ENCODE measurements at places on chromosomes 5 and 9.
A peak's percentile ranks its signal among the peaks of the same experiment; 100 is the strongest.

GRCh38 chr5:79562351-79563246 is 48.7 kb upstream of the HOMER1 start:
- no peak for DNase-seq

GRCh38 chr5:172574871-172575223 is 66.2 kb upstream of the NEURL1B start:
- no peak for DNase-seq

DNA sequence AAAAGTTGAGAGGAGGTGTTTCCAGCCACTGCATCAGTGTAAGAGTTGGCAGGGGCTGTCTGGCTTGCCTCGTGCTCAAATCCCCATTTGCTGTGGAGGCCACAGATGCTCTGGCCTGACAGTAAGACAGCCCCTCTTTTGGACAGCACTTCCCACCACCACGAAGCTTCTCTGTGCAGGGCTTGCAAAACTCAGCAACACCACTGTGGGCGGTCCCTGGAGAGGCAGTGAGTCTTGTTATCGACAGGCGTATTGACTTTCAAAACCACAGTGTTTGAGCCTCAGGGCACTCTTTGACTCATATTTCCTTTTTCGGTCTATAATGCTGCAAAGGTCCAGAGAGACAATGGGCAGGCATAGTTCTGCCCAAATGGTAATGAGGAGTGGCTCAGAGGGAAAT is 539.5 kb downstream of the EBF1 start:
- DNase-seq = no peak

GRCh38 chr5:127988146-127988760 is 95.3 kb upstream of the SLC12A2 start:
- DNase-seq = peak; percentile 62

GRCh38 chr5:88979726-88980125 is 96.7 kb upstream of the MEF2C start:
- DNase-seq = no peak
